ENCODE measurements at places on chromosomes 11 and 22. TPM values are rescaled to one million over a fixed set of nuclear protein-coding genes. Genes with fewer than 3 reads are reported as not detected.

The UQCR10 gene
- 49.0 TPM for total RNA-seq

The NELL1 gene
- total RNA-seq: not detected

The LYVE1 gene
- total RNA-seq: not detected

The FIBIN gene
- total RNA-seq: not detected
